KBM-7 (cell line): ENCODE measurements at places on chromosomes 13 and 19.

DNA sequence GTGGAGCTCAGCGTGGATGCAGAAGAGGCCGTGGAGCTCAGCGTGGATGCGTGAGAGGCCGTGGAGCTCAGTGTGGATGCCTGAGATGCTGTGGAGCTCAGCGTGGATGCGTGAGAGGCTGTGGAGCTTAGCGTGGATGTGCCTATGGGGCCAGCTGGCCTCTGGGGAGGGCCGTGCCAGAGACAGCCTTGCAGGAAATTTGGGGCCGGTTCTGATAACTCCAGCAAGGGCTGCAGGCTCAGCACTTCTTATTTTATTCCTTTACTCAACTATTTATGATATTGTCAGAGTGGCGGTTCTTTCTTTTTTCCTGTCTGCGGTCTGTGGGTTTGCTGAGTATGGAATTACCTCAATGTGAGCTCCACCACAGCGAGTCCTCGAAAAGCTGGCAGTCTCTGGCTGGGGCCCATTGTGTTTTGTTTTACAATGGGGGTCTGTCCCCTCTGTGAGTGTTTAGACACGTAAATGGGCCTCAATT, 17.8 kb upstream of the TMEM255B start:
- peak; percentile 79 for DNase-seq

- no peak for DNase-seq
These were observed 98.3 kb downstream of the SLC7A1 start for GRCh38 chr13:29497137-29497654.

DNA sequence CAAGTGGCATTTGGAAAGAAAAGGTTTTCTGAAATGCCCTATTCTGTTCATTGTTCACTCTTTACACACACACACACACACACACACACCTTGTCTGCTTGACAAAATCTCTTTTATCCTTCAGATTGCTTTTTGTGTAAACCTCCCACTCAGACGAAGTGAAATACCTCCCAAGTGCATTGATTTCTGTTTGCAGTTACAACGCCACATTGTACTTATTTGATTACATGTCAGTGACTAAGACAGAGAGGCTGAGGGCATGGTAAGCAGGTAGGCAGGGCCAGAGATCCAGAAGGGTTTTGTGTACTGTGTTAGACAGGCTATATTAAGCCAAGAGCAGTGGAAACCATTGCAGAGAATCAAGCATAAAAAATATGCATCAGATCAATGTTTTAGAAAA, 561.8 kb downstream of the GPC6 start:
- DNase-seq, result no peak

DNA sequence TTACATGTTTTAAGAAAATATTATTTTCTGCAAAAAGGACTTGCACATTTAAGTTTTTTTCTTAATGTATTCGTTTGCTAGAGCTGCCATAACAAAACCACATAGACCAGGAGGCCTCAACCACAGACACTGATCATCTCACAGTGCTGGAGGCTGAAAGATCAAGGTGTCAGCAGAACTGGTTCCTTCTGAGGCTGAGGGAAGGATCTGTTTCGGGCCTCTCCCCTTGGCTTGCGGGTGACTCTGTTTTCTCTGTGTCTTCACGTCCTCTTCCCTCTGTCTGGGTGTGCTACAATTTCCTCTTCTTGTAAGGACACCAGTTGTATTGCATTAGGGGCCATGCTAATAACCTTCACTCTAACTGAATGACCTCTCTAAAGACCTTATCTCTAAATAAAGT, 364.2 kb downstream of the IRS2 start:
- no peak for DNase-seq

DNA sequence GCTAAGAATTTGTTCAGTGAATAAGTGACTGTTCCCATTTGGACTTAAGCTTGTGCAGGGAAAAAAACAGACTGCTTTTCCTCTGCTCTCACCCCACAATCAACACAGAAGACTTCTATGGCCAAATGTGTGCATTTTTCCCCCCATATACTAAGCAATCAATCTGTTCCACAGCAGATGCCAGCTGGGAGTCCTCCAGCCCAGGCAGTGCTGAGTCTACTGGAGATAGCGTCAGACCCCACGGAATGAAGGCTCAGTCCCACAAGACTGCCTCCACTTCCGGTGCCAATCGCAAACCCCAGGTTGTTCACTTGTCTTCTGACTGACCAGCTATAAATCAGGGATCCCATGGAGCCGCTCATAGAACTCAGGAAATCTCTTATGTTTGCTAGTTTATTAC, 69.5 kb upstream of the ANKRD10 start:
- no peak for DNase-seq

GRCh38 chr13:50464349-50465251, 378.9 kb downstream of the DLEU7 start:
- DNase-seq, result peak; percentile 14

DNA sequence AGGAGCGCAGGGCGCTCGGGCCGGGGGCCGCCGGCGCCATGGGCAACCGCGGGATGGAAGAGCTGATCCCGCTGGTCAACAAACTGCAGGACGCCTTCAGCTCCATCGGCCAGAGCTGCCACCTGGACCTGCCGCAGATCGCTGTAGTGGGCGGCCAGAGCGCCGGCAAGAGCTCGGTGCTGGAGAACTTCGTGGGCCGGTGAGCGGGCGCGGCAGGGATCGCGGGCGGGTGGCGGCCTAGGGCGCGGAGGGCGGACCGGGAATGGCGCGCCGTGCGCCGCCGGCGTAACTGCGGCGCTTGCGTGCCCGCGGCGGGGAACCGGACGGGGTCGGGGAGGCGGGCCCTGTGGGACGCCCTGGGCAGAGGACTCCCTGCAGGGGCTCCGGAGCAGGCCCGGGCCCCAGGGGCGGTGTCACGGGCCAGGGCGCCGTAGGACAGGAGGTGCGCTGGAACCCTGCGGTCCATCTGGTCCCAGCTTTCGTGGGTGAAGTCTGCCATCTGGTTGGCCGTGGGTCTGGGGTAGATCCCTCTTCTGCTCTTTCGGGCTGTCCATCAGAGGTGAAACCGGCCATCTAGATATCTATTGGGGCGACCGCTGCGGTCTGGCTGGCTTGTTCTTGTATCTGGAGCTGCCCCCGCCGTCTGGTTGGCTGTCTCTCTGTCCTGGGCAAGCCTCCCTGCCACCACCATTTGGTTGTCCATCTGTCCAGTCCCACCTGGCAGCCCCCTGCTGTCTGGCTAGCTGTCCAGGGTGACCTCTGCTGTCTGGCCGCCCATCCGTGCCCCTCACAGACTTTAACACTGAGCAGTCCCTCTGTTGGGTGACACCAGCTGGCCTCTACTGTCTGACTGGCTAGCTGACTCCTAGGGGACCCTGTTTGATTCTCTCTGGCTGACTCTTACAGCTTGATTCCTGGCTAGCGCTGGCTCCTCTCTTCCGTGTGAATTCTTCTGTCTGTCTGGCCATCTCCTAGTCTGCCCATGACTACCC, 622 bp downstream of the DNM2 start:
- DNase-seq, result peak; percentile 38
